ENCODE measurements at places on chromosomes 3 and 15.
A peak's percentile ranks its signal among the peaks of the same experiment; 100 is the strongest.

DNA sequence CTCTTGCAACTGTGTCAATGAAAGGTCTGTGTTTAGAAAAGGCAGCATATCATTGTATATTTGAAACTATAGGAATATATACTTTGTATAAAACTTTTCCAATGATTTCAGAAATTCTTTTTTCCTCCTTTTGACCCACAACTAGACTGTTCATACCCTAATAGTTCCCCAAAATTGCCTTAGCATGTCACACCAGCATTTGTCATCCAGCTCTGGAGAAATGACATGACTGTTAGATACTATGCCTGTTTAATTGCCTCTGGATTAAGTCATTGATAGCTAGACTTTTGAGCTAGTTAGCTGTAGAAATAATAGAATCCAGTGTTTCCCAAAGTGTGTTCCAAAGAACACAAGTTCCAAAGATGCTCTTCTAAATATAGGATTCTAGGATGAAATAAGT lies 32.4 kb downstream of the B3GALNT1 start:
- DNase-seq = no peak

DNA sequence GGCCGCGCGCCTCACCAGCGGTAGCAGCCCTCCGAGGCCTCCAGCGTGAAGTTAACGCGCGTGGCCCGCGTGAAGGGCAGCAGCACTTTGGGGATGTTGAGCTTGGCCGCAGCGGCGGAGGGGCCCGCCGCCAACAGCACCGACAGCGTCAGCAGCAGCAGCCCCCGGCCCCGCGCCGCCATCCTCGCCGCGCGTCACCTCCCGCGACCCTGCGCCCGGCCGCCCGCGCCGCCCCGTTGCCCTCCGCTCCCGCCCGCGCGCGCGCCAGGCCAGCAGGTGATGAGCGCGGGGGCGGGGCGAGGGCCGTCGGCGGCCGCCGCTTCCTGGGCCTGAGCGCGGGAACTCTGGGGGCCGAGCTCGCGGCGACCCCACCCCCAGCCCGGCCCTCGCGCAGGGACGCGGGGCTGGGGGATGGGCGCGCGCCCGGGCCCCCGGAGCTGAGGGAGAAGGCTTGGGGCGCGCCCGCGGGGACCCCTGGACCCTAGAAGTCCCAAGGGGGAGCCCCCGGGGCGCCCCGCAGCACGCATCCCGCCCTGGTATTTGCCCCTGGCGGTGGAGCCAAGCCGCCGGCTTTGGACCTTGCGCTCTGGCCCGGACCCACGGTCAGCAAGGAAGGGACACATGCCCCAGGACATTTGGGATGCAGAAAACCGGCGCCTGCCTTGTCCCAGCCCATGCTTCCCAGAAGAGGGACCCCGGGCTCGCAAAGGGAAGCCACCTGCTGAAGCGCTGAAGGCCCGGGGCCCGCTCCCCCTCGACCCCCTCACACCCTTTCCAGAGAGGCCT lies at the start of gene NUP210:
TSS of gene NUP210 (minus strand) at position 278 of the 786 bp plus-strand sequence. CDS start at position 182, 96 bp downstream.
- DNase-seq = peak; percentile 59

DNA sequence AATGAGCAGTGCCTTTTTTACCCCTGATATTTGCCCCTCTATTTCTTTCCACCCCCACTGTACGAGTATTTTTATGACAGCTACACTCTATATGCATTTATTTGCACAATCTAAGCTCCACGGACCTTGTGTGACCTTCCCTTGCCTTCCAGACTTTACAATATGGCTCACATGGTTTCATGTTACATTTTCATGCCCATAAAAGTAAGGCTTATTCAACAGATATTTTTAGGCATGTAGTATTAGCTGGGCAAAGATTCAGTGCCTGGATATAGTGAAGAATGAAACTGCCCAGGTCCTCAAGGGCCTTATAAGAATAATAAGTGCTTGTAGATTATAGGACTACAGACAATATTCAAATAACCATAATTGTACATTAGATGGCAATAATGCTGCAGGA lies 481.9 kb upstream of the CNTN4 start:
- no peak for DNase-seq

DNA sequence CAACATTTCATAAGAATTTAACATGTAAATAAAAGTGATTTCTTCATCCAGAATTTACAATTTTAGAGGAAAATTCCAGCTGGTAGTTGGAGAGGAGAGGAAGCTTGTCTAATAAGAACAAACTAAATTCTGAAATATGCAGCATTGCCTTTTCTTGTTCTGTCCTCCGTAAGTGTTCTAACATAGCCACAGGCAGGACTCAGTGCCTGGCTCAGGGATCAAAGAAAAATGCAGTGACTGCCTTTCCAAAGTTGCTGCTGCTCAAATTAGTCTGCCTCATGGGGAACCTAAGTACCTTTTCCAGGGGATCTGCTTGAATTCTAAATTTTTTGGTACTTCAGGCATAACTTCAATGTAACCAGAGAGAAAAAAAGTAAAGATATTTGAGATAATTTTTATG lies 713.0 kb upstream of the CADM2 start:
- no peak for DNase-seq

DNA sequence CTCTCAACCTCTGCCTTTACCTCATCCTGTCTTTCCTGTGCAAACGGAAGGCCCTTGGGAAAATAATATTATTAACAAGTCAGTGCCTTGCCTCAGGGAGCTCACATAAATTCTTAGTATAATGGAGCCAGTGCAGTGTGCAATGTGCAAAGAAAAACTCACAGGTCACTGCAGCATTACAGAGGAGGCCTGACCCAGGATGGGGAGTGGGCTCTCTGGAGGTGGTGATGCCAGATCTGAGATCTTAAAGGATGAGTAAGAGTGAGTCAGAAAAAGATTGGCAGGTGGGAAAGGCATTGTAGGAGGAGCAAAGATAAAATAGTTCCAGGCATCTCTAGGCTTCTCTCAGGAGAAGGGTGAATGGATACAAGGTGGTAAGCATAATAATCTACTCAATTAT lies 185.6 kb upstream of the ADAMTS9 start:
- DNase-seq = no peak

GRCh38 chr3:128801779-128802380 lies 75.9 kb downstream of the RAB7A start:
- DNase-seq = peak; percentile 18

- DNase-seq = no peak
Observed at GRCh38 chr3:193333229-193333628, 45.3 kb downstream of the ATP13A5 start.

DNA sequence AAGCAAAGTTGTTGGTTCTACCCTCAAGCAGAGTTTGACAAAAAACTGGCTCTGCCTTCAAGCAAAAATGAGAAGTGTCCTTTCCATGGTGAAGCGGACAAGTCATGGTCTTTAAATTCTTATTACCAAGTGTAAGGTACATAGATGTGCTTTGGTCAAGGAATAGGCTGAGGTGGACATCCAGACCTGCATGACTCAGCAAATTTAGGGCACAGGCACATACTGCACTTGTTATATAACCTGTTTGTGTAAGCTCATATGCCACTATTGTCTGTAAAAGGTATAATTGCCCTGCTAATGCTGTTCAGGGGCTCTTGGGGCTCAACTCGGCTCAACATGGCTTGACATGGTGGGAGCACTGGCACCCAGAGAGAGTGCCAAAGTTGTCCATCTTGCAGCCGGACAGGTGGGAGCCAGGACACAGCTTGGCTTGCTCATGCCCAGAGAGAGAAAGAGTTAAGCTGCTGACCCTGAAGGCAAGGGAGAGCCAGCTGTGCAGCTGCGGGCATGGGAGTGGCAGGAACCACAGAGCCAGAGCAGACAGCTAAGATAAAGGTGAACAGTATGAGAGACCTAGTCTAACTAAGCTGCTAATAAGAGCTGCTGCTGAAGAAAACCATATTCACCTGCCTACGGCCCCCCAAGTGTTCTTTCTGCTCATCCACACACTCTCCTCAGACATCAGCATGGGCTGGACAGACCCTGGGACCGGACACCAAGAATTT lies 17.7 kb downstream of the MCCC1 start:
- DNase-seq = no peak
